ENCODE measurements at places on chromosomes 4 and X.
A peak's percentile ranks its signal among the peaks of the same experiment; 100 is the strongest.

GRCh38 chr4:93617606-93618005 is 210.9 kb upstream of the ATOH1 start:
- no peak for DNase-seq

- DNase-seq, result no peak
Measured at GRCh38 chr4:7313347-7313811, 121.0 kb downstream of the SORCS2 start.

- no peak for DNase-seq
Measured at GRCh38 chrX:41982953-41983352, 59.6 kb upstream of the CASK start.

- no peak for DNase-seq
Measured at GRCh38 chr4:168605411-168605810, 108.6 kb downstream of the PALLD start.

- no peak for DNase-seq
Measured at GRCh38 chr4:122481766-122482405, 25.4 kb upstream of the IL2 start.

GRCh38 chr4:155578219-155578618 is 88.4 kb upstream of the GUCY1A1 start:
- no peak for DNase-seq

DNA sequence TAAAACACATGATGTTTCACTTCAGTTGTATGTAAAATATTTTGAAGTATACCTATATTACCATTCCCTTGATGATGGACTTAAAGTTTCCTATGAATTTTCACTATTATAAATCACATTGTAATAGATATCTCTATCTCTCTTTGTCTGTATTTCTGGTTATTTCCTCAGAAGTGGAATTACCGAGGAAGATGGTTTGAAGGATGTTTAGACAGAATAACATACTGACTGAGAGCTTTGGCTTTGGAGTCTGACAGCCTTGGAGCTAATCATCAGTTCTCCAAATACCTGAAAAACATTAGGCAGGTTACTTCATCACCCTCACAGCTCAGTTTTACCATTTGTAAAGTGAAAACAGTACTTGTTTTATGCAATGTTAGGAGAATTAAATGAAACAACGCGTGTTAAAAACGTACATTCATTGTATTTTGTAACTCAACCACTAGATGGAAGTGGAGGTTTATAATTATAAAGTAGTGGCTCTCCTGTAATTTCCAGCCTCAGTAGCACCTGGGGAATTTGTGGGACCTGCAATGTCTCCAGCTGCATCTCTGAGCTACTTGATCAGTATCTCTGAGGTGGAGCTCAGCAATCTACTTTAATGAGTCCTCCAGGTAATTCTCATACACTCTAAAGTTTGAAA is 14.3 kb downstream of the JCHAIN start:
- peak; percentile 41 for DNase-seq

DNA sequence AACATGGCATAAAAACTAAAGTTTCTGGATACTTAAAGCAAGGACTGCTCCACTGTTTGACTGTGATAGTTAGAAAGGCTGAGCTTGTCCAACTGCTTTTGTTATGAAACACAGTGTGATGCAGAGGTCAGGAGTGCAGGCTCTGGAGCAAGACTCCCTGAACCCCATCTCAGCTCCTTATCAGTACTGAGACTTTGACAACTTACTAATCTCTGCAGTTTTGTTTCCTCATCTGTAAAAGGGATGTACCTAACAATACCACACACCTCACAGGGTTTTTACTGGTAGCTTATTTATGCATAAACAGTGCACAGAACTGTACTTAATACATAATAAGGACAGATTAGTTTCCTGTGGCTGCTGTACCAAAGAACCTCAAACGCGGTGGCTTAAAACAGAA is 804.3 kb downstream of the FSTL5 start:
- no peak for DNase-seq
